ENCODE measurements at places on chromosomes 7 and 10.

DNA sequence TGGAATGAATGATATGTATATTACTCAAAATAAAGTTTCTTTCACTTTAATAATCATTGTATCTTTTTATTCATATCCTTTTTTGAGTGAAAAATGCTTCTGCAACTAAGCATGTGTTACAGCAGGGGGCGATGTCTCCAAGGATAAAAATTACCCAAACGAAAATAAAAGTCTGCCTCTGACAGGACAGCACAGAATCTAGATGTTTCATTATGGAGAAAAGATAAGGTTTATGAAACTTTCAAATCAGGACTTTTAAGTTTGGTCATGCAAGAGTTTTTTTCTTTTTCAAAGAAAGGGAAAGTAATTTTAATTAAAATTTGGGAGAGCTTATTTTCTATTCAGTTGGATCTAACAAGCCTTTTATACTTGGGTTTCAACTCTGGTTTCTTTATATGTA is 48.4 kb downstream of the TES start:
- no peak for DNase-seq

DNA sequence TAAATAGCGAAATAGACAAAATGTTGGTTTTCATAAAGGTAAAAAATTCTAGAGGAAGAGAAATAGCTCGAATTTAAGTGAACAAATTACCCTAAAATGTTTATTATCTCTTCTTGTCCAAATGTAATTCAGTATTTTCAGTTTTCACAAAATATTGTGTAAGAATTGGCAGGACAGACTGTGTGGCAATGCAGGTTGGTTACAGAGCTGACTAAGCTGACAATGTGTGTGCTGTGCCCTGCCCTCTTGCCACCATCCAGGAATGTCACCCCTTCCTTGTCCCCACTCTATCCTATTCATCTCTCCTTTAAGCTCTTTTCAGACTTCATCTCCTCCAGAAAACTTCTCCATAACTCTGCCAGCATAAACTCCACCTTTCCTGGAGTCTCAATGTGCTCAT is 46.1 kb downstream of the COL28A1 start:
- no peak for DNase-seq

GRCh38 chr10:91909117-91909677 is at the start of gene FGFBP3:
FGFBP3 (minus strand) TSS chr10:91909486; CDS start chr10:91908969, 517 bp downstream.
- no peak for DNase-seq

DNA sequence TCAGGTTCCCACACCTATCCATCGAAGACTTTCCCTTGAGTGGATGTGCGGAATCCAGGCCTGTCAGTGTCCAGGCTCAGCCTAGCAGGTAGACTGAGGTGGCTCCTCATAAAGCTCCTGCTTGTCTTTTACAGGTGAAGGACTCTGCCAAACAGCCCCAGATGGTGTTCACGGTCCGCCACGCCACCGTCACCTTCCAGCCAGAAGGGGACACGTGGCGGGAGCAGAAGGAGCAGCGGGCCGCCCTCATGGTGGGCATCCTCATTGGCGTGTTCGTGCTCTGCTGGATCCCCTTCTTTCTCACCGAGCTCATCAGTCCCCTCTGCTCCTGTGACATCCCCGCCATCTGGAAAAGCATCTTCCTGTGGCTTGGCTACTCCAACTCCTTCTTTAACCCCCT is 13.9 kb downstream of the HTR5A start:
- no peak for DNase-seq

- DNase-seq: no peak
These were observed 81.0 kb downstream of the PPP1R3C start for GRCh38 chr10:91551856-91552255.
